Nephron progenitor cell (in vitro differentiated cells): ENCODE measurements at places on chromosomes 12 and 14.
A peak's percentile ranks its signal among the peaks of the same experiment; 100 is the strongest.

DNA sequence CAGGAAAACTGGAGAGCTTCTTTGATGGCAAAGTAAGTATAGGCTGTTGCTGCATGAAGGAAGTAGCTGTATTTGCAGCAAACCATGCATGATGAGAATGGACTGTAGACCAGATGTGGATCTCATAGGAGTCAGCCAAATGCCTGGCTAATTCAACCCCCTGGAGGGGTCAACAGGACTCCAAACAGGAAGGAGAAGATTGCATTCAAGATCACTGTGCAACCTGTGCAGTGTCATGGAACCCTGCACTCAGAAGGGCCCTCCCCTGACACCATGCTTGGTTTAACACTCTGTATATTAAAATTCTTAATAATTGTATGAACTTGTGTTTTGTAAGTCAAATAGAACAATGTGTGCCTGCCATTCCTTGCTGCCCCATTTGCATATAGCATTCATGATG is 225.1 kb upstream of the FSCB start:
- H3K27me3 ChIP-seq: peaks cover 3% of the 10 kb centered on the region
- no peak overlapping the region for H3K4me3 ChIP-seq

DNA sequence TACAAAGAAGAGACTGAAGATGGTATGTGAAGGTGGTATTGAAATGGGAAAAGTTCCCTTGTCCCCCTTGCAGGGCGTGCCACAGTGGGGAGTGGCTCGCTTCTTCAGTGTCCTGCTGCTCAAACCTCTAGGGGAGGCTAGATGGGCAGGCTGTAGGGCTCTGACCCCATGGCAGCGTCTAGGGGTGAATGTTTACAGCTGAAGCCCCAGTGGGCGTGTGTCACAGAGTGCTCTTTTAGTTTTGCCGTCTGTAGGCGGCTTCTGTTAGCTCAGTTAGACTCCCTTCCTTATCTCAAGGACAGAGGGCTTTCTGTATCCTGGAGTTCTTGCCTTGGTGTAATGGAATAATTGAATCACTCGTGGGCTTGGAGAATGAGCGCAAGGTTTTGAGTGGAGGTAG is 266.2 kb downstream of the RAD51B start:
- H3K27ac ChIP-seq: peak overlapping the region; percentile 67
- peaks cover 3% of the 10 kb centered on the region for H3K36me3 ChIP-seq

DNA sequence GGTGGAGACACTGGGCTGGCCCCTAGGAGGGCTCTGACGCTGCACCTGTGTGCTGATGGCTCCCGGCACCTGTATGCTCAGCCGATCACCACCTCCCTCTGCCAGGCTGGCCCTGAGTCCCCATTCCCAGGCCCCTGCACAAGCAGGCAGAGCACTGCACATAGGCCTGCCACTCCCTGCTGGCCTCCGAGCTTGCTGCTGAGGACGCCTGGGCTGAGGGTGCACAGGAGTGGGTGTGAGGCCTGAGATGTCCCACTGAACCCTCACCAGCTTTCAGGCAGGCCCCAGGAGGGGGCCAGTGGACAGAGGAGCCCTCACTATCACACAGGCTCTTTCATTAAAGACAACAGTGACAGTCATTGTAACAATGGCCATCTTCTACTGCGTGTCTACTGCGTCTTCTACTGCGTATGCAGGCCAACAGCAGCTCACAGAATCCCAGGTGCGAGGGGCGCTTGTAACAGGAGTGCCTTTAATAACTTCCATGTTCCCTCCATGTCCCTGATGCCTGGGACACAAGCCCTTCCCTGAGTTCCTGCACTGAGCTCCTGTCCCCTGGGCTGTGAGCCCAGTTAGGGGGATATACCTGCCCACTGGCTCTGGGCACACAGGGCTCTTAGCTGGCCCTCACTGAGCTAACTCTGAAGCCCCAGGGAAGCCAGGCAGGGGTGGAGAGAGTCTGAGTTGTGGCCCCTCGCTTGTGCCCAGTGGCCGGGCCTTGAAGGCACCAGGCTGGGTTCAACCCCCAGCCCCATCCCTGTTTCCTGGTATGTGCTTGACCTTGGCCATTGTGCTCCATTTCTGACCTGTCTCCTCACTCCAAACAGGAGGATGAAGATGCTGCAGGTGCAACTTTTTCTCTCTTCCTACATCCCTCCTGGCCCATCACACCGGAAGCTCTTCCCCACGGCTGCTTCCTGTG is 71.3 kb downstream of the PRIMA1 start:
- no peak overlapping the region for H3K4me3 ChIP-seq
- no peaks in the 10 kb centered on the region for H3K27me3 ChIP-seq
- H3K4me1 ChIP-seq: peaks cover 22% of the 10 kb centered on the region
- no peak overlapping the region for H3K27ac ChIP-seq
- DNase-seq: no peak

GRCh38 chr12:22628228-22628627 is 3.3 kb downstream of the ETNK1 start:
- peaks cover 34% of the 10 kb centered on the region for H3K36me3 ChIP-seq
- no peak for DNase-seq
- H3K27me3 ChIP-seq: no peaks in the 10 kb centered on the region

GRCh38 chr14:69696204-69696527 is 70.8 kb upstream of the SRSF5 start:
- no peaks in the 10 kb centered on the region for H3K27me3 ChIP-seq
- no peak for DNase-seq
- H3K36me3 ChIP-seq: no peaks in the 10 kb centered on the region
- no peak overlapping the region for H3K4me3 ChIP-seq
- H3K27ac ChIP-seq: peak overlapping the region; percentile 92

- H3K27ac ChIP-seq: no peak overlapping the region
- peak; percentile 65 for DNase-seq
- peaks cover 27% of the 10 kb centered on the region for H3K4me1 ChIP-seq
- H3K4me3 ChIP-seq: peak overlapping the region; percentile 92
Measured at GRCh38 chr14:47674148-47674542, 1.3 kb downstream of the MDGA2 start.

DNA sequence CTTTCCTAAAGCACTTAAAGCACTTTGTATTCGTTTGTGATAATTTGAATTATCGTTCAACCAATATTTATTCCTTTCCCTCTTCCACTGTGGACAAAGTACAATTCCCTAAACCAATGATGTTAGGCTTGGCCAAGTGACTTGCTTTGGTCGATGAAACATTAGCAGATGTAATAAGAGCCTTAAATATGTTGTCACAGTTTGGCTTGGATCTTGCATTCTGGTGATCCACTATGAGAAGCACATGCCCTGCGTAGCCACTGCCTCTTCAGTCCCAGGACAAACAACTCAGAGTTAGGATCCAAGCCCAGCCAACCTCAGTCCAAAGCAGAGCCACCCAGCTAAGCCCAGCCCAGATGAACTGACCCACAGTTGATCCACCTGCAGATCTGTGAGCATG is 8.4 kb upstream of the C12orf75 start:
- no peaks in the 10 kb centered on the region for H3K36me3 ChIP-seq
- no peak for DNase-seq
- H3K4me1 ChIP-seq: peaks cover 7% of the 10 kb centered on the region
- H3K27ac ChIP-seq: no peak overlapping the region
- H3K27me3 ChIP-seq: peaks cover 4% of the 10 kb centered on the region

GRCh38 chr12:65720136-65721130 is 103.8 kb upstream of the HMGA2 start:
- H3K27ac ChIP-seq: peak overlapping the region; percentile 93
- no peak for DNase-seq
- H3K4me1 ChIP-seq: peaks cover 71% of the 10 kb centered on the region
- H3K27me3 ChIP-seq: peaks cover 8% of the 10 kb centered on the region
- peaks cover 9% of the 10 kb centered on the region for H3K36me3 ChIP-seq

- peaks cover 7% of the 10 kb centered on the region for H3K27me3 ChIP-seq
- no peak for DNase-seq
- peaks cover 36% of the 10 kb centered on the region for H3K4me1 ChIP-seq
- H3K36me3 ChIP-seq: no peaks in the 10 kb centered on the region
Measured at GRCh38 chr14:75236901-75237419, 41.7 kb upstream of the FOS start.

DNA sequence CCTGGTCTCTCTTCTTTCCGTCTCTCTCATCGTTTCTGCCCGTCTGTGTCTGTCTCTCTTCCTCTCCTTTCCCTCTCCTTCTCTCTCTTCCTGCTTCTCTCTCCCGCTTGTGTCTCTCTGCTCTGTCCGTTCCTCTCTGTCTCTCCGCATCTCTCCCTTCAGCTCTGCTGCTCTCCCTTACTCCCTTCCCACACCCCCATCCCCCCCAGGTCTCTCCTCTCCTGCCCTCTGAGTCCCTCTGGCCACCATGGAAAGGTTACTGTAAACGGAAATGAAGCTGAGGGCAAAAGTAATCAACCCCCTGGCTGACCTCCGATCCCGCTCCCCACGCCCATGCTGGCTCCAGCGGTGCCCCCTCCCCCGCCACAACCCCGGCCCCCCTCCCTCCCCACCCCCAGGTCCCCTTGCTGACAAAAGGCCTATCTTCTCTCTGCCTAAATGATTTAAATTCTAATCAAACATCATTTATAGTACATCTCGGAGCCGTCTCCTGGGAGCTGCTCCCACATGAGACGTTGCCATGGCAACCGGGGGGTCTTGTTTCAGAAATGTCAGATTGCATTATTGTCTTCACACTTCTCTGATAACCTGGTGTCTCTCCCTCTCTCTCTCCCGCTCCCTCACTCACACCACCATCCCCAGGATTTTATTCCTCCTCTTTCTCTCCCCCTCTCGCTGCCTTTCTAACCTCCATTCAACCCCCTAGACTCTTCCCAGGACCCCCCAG is 203.8 kb downstream of the RBM19 start:
- no peaks in the 10 kb centered on the region for H3K36me3 ChIP-seq
- H3K4me3 ChIP-seq: peak overlapping the region; percentile 68
- peak overlapping the region; percentile 43 for H3K27ac ChIP-seq
- peaks cover 54% of the 10 kb centered on the region for H3K4me1 ChIP-seq
- peak; percentile 83 for DNase-seq
- peaks cover 14% of the 10 kb centered on the region for H3K27me3 ChIP-seq

GRCh38 chr12:25135531-25136154 is 59.3 kb downstream of the DNAI7 start:
- no peaks in the 10 kb centered on the region for H3K36me3 ChIP-seq
- peak; percentile 4 for DNase-seq
- H3K27me3 ChIP-seq: no peaks in the 10 kb centered on the region
- no peak overlapping the region for H3K27ac ChIP-seq

DNA sequence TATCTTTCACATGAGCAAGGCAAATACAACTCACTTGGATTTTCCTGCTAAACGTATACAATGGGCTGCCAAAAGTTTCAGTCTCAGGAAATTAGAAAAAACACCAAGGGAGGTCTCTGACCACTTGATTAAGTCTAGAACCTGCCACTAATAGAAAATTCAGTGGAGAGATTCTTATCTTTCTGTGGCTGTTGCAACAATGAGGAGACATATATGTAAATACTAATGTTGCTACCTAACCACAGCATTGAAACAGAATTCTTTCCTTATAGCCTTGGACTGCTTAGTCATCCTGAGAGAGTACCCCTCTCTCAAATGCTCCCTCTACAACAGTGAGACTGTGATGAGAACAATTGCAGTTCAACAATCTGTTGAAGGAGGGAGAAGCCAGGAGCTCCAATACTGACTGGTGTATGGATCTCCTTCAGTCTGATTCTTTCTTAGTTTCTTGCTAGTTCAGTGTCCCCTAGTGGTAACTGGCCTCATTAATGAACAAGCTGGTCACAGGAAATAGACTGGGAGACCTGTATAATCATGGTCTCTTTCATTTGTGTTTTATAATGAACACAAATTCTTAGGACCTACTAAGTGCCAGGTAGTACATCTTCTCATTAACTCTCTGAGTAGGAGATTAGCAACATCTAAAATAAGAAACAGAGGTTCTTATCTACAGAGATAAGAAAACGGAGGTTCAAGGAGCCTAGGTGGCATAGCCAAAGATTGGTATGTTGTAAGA is 164.5 kb downstream of the SLC38A4 start:
- DNase-seq: no peak
- H3K27ac ChIP-seq: no peak overlapping the region
- H3K27me3 ChIP-seq: no peaks in the 10 kb centered on the region
- no peaks in the 10 kb centered on the region for H3K36me3 ChIP-seq
- no peak overlapping the region for H3K4me3 ChIP-seq
- H3K4me1 ChIP-seq: peaks cover 77% of the 10 kb centered on the region

DNA sequence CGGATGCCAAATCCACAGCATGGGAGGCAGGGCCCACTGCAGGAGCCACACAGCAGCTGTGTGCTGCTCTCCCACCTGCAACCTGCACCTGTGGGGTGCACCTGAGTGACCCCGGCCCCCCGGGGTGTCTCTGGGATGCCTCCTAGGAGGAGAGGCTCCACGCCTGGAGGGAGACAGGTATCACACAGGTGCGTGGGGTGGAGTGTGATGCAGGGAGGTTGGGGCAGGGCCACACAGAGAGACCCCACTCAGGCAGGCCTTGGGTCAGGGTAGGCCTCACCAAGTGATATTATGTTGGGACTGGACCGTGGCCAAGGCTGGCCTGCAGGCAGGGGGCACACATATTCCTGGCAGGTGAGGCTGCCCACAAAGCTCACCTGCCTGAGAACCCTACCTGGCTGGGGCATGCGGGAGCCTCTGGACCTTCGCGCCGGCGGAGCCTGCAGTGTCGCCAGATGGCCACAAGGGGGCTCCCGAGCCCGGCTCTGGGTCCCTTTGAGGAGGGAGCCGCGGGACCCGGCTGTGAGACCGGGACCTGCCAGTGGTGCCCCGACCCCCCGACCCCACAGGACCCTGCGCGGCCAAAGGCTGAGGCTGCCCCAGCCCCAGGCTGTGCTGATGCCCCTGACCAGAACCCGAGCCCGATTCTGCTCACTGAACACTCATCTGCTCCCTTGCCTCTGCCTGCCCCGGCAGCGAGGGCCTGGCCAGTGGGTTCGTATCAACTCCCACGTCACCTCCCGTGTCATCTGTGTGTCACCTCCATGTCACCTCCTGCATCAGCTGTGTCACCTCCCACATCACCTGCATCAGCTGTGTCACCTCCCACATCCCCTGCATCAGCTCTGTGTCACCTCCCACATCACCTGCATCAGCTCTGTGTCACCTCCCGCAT is 11.4 kb downstream of the TMEM121 start:
- no peaks in the 10 kb centered on the region for H3K4me1 ChIP-seq
- DNase-seq: peak; percentile 75
- H3K27me3 ChIP-seq: peaks cover 36% of the 10 kb centered on the region

- no peak for DNase-seq
- H3K36me3 ChIP-seq: peaks cover 9% of the 10 kb centered on the region
- no peak overlapping the region for H3K27ac ChIP-seq
- no peak overlapping the region for H3K4me3 ChIP-seq
- H3K4me1 ChIP-seq: peaks cover 26% of the 10 kb centered on the region
Measured at GRCh38 chr12:27566159-27566558, 42.2 kb downstream of the PPFIBP1 start.

DNA sequence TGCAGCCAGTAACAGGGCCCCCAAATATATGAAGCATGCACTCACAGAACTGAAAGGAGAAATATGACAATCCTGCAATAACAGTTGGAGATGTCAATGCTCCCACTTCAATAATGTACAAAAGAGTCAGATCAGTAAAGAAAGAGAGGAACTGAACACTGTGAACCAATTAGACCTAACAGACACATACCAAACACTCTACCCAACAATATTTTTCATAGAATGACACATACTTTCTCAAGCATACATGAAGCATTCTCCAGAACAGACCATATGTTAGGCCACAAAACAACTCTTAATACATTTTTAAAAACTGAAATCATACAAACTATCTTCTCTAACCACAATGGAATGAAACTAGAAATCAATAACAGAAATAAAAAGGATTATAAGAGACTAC is 80.2 kb downstream of the ELK3 start:
- H3K36me3 ChIP-seq: peaks cover 67% of the 10 kb centered on the region
- H3K27me3 ChIP-seq: no peaks in the 10 kb centered on the region
- no peak for DNase-seq
- no peaks in the 10 kb centered on the region for H3K4me1 ChIP-seq
